SW 1271 (cell line): ENCODE measurements at places on chromosomes 7 and 10.

DNA sequence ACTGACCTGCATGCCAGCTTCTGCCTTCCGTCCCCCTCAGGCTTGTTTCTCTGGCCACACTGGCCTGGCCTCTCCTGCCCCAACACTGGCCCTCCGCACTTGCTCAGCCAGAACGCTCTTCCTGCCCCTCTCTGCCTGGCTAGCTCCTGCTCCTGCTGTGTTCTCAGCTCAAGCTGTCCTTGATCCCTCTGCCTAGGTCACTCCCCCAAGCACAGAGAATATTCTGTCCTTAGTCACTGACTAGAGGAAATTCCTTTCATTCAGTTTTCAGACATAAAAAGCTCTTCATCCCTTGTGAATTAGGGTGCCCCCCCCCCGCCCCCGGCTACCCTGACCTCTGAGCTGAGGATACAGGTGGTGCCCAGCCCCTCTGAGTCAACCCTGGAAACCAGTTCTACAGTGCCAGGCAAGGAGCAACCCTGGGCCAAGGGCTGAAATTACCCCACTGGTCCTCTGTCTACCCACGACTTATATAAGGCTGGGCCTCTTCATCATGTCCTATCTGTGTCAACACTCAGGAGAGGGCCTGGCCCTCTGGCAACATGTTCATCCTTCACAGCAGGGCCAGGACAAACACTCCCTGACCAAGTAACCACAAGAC, 6.6 kb upstream of the SGPL1 start:
- no peak for DNase-seq

- no peak for DNase-seq
Observed at GRCh38 chr10:78435484-78436221, 402.0 kb downstream of the RPS24 start.

GRCh38 chr7:38686888-38687287, 55.7 kb upstream of the AMPH start:
- DNase-seq: no peak

GRCh38 chr7:155380221-155380861, 77.6 kb upstream of the EN2 start:
- peak; percentile 18 for DNase-seq

DNA sequence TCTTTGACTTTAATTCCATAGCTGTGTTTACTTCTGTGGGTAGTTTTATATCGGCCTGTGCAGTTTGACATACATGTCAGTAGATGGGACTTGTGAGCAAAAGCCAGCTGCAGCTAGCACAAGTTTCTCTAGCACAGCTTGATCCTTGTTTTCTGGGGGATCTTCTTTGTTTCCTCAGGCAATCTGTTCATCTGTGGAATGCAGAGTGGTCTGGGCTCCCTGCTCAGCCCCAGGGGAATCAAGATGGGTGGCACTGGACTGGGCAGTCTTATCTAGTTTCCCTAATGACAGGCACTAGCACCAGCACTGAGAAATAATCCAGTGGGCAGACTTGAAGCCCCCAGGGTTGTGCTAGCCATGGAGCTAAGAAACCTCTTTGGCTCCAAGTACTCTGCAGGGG, 40.8 kb downstream of the CYP2C19 start:
- no peak for DNase-seq

- no peak for DNase-seq
Observed at GRCh38 chr7:132604121-132604520, 27.9 kb upstream of the PLXNA4 start.

GRCh38 chr10:104043185-104043830, 42.4 kb downstream of the COL17A1 start:
- no peak for DNase-seq

DNA sequence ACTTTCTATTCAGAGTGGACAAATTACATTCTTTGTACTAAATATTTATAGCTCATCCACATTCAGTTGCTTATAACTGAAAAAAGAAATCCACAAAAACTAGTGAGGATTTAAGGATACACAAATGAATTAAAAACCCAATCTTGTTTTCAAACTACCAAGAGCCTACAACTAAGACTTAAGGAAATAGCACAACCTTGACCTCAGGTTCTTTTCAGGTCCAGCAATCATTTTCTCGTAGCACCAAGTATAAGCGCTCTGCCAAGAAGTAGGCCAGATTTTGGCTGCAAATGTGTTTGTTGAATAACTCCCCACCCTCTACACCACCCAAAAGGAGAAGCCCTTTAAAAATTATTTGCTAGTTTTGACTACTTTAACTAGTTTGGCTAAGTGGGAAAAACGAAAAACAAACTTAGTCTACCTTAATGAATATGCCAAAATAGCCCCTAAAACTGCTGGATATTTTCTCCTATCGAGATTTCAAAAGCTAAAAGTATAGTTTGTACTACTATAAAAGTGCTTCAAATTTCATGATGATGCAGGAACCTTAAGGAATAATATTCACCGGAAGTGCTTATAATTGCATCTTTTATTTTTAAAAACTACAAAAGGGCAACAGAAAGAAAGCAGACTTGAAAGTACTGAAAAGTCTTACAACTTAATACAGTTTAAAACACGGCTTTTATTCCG, 2.7 kb upstream of the KMT2E start:
- peak; percentile 33 for DNase-seq

GRCh38 chr7:143908120-143908519, 6.1 kb upstream of the TCAF1 start:
- DNase-seq: no peak

GRCh38 chr7:31583942-31584341, 70.1 kb downstream of the ITPRID1 start:
- DNase-seq: no peak

DNA sequence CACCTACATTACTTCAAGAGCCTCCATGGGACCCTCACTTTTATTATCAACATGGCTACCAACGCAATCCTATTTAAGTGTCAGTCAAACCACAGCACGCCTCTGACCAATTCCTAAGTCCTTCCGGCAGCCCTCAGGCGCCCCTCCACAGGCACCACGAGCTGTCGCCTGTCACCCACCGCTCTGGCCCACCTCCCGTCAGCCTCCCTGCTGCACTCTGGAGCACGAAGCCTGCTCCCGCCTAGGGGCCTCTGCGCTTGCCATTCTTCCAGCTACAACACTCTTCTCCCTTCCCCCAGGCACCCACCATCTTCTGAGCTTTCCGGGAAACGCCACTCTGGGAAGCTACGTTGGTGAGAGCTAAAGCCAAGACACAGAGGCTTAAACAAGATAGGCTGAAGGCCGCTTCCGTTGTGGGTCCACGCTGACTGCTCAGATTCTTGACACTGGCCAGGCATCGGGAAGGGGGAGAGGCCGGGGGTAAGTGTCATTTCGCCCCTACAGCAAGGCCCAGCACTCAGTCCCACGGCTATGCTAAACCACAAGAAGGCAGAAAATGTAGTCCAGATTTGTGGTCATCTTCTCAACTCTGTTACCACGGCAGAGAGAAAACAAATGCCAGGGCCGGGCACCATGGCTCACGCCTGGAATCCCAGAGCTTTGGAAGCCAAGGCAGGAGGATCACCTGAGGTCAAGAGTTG, 56.7 kb downstream of the GNA12 start:
- DNase-seq: no peak

DNA sequence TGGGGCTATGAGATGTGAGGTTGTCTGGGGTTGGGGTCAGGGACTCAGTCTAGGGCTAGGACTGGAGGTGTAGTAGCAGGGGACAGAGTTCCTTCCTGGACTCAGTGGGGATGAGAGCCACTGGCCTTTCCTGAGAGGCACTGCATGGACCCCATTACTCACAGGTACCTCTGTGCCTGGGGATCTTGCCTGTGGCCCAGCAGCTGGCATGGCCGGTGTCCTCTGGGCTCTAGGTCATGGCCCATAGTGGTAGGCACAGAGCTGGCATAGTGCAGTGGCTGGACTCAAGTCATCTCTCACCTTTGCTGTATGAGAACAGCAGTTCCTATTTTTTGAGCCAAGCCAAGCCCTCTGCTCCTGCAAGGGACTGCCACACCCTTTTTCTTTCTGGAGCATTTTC, 51.9 kb downstream of the NEURL1 start:
- DNase-seq: no peak

DNA sequence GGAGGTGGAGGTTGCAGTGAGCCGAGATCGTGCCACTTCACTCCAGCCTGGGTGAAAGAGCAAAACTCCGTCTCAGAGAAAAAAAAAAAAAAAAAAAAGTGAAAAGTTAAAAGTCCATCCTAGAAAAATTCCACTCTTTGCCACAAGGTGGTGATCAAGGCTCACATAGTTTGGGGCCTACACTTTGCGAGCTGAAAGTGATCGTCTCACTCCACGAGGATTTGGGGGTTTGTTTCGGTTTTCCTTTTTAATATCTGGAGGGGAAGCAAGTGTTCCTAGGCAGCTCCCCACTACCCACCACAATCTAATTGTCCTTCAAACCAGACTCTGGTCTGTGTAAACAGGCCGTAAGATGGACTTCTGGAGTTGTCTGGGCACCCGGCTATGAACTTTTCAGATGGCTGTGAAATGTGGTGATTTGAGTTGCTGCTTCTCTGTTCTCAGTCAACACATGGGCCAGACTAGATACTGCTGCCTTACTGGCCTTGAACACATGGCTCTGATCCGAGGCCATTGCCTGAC, 27.1 kb downstream of the PRLHR start:
- DNase-seq: peak; percentile 5

DNA sequence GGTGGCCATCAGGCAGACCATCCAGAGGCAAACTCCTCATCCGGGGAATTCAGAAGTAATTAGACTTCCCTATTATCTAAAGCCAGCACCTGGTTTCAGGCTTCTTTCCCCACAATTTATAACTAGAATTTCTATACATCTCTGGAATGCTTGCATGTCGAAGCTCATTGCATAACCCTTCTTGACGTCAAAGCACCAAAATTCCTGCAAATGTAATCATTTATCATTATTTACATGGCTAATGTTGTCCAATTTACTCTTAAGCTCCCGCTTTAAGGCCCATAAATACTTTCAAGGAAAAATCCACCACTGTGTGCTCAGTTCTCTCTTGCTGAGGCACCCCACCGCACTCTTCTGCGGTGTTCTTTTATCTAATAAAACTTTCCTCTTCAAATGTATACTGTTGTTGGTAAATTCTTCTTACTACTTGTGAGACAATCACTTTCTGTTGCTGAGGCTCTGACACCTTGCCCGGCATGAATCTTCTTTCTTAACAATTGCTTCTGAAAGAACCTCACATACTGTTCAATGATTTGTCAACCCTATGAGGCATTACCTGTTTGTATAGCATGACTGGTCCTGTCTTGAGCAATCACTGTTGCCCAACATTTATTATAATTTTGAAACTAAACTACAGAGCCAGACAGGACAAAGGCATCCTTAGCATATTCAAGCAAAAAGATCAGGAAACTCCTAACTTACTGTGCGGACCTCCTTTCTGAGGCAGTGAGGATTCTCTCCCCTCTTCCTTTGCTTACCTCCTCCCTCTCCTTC, 17.4 kb upstream of the GPR141 start:
- no peak for DNase-seq

- DNase-seq: no peak
Observed at GRCh38 chr7:2128601-2129322, 104.0 kb downstream of the MAD1L1 start.

GRCh38 chr10:94412449-94412848, 10.1 kb downstream of the TBC1D12 start:
- no peak for DNase-seq

DNA sequence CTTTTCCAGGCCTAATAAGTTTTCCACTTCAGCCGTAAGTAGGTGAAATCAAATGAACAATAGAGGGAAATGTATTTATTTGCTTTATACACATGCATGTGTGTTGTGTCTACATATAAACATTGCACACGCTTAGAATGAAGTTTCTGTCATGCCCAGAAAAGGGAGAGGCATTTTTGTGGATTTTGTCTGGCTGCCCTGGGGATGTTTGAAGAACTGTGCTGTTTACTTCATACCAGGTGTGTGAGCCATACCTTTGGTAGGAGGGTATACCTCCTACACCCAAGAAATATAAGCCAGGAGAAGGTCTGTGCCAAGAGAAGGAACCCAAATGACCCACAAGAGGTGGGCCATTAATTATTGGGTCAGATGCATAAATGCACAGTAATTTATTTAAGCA, 12.8 kb downstream of the GATAD1 start:
- DNase-seq: no peak

DNA sequence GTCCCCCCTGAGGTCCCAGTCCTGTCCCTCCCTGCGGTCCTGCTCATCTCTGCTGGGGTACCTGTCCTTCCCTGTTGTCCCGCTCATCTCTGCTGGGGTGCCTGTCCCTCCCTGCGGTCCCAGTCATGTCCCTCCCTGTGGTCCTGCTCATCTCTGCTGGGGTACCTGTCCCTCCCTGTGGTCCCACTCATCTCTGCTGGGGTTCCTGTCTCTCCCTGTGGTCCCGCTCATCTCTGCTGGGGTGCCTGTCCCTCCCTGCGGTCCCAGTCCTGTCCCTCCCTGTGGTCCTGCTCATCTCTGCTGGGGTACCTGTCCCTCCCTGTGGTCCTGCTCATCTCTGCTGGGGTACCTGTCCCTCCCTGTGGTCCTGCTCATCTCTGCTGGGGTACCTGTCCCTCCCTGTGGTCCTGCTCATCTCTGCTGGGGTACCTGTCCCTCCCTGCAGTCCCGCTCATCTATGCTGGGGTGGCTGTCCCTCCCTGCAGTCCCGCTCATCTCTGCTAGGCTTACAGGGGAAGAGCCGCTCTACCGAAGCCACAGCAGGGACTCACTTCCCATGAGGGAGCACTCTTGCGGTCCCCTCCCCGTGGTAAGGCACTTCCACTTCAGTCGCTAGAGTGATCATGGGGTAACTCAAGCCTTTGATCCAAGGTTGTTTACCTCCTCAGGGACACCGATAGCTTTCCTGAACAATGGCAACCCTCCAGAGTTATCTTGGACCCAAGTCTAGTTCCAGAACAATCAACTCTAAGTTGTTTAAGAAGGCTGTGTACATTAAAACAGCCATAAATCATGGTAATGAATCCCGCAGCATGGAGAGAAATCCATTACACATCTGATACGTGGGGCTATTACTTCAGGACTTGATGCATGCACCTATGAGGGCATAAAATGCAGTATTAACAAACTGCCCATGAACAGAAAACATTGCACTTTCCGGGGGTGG, 46.8 kb upstream of the MNX1 start:
- DNase-seq: no peak

DNA sequence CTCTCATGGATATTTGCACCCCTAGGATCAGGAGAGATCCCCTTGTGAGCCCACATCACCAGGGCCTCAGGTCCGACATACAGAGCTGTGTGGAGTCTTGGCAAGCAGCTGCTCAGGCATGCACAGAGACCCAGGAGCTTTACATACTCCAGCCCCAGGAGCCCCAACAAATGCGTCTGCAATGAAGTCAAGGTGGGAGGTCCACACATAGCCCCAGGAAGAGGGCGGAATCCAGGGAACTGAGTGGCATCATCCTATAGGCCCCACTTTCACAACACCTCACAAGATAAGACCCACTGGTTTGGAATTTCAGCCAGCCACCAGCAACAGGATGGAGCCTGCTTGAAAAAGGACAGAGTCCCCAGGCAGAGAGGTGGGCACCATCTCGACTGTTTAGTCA, 106.7 kb downstream of the LSMEM1 start:
- DNase-seq: no peak
